ENCODE measurements at places on chromosomes 2 and 18. TPM values are rescaled to one million over a fixed set of nuclear protein-coding genes. Genes with fewer than 3 reads are reported as not detected.
A peak's percentile ranks its signal among the peaks of the same experiment; 100 is the strongest.

Gene AKAIN1
- not detected for total RNA-seq

- no peaks in the 10 kb centered on the region for H3K36me3 ChIP-seq
- H3K4me3 ChIP-seq: peak within 1 kb of the TSS; percentile 86
- no peaks in the 10 kb centered on the region for H3K27me3 ChIP-seq
- H3K4me1 ChIP-seq: peaks cover 17% of the 10 kb centered on the region
- H3K27ac ChIP-seq: peak within 1 kb of the TSS; percentile 89
- DNase-seq: peak; percentile 97
Measured at GRCh38 chr2:208265801-208266552, at the start of gene PIKFYVE. Gene PIKFYVE (plus strand): TSS chr2:208266255. CDS start chr2:208271520, 5,265 bp downstream.

Gene TET3
- 28.7 TPM for total RNA-seq

DNA sequence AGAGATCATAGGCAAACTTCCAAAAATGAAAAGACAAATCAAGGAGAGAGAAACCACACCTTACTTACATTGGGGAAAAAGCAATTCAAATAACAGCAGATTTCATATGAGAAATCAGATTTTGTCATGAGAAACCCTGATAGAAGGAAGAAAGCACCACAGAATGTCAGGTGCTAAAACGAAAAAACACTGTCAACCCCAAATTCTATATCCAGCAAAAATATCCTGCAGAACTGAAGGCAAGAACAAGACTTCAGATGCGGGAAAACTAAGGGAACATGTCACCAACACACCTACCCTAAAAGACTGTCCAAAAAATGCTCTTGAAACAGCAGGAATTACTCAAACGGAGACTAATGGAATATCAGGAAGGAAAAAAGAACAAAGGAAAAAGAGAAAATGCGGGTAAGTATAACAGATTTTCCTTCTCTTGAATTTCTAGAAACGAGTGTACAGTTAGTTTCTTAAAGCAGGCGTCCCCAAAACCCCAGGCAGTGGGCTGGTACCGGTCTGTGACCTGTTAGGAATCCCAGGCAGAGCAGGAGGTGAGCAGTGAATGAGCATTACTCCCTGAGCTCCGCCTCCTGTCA is 7.3 kb upstream of the ID2 start:
- no peaks in the 10 kb centered on the region for H3K27me3 ChIP-seq
- H3K27ac ChIP-seq: no peak overlapping the region
- no peaks in the 10 kb centered on the region for H3K36me3 ChIP-seq
- no peak overlapping the region for H3K4me3 ChIP-seq
- H3K4me1 ChIP-seq: peaks cover 14% of the 10 kb centered on the region

DNA sequence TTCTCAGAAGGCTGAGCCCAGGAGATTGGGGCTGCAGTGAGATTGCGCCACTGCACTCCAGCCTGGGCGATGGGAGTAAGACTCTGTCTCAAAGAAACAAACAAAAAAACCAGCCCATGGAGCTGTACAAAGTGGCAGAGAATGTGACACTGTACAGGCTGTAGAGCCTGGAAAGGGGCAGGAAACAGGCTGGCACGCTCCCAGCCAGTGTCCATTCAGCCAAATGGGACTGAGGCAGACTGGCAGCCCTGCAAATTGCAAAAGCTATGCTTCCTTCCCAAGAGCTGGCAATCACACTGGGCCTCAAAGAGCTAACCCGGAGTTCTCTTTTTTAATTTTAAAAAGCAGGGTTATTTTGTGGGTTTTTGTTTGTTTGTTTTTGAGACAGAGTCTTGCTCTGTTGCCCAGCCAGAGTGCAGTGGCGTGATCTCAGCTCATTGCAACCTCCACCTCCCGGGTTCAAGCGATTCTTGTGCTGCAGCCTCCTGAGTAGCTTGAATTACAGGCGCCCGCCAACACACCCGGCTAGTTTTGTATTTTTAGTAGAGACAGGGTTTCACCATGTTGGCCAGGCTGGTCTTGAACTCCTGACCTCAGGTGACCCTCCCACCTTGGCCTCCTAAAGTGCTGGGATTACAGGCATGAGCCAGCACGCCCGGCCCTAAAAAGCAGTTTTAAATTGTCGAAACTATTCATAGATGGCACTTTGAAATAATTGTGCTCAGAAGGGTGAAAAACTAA is 42.8 kb downstream of the SCRN3 start:
- H3K36me3 ChIP-seq: no peaks in the 10 kb centered on the region
- no peaks in the 10 kb centered on the region for H3K27me3 ChIP-seq
- no peak overlapping the region for H3K4me3 ChIP-seq
- DNase-seq: no peak
- no peak overlapping the region for H3K27ac ChIP-seq

Gene SCN3A
- total RNA-seq: 0.04 TPM

Gene TRABD2A
- 0.46 TPM for total RNA-seq

DNA sequence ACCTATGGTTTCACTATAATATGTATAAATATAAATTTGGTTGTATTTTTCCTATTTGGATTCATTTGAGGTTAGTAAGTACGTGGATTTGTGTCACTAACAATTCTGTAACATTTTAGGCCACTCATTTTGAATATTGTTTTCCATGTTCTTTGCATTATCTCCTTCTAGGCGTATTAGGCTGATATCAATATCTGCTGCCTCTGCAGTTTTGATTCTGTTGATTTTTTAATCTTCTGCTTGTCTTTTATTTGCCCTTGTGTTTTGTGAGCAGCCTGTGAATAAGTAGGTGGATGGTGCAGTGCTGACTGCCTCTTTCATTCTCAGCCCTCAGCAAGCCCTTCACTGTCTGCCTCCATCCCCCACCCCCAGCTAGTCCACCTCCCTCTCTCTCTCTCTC is 165.7 kb upstream of the BCL2L11 start:
- H3K27ac ChIP-seq: no peak overlapping the region
- H3K4me1 ChIP-seq: no peaks in the 10 kb centered on the region
- H3K4me3 ChIP-seq: no peak overlapping the region
- no peaks in the 10 kb centered on the region for H3K36me3 ChIP-seq
- H3K27me3 ChIP-seq: peaks cover 21% of the 10 kb centered on the region

- no peaks in the 10 kb centered on the region for H3K36me3 ChIP-seq
- no peak for DNase-seq
- H3K4me1 ChIP-seq: no peaks in the 10 kb centered on the region
- no peak overlapping the region for H3K27ac ChIP-seq
Measured at GRCh38 chr2:156396126-156396525, 40.1 kb upstream of the GPD2 start.

Gene GLB1L
- total RNA-seq: 6.9 TPM

Gene UGT1A4
- 0.11 TPM for total RNA-seq

DNA sequence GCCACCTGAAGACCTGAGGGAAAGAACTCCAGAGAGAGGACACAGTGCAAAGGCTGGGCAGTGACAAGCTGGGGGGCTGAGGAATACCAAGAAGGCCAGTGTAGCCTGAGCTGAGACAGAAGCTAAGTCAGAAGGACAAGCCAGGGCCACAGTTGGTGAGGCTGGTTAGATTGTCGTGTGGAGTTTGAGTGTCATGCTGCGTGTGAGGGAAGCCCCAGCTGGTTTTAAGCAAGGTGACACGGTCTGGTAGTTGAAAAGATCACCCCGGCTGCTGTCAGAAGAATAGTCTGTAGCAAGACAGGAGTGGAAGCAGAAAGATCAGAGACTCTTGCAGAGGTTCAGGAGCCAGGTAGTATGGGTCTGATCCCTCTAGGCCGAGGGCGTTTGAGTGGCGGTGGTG is 50.6 kb upstream of the RMDN2 start:
- no peak overlapping the region for H3K27ac ChIP-seq
- DNase-seq: no peak
- H3K36me3 ChIP-seq: no peaks in the 10 kb centered on the region
- peaks cover 3% of the 10 kb centered on the region for H3K4me1 ChIP-seq
- no peak overlapping the region for H3K4me3 ChIP-seq
- H3K27me3 ChIP-seq: no peaks in the 10 kb centered on the region

Gene KIAA2012
- 0.13 TPM for total RNA-seq

DNA sequence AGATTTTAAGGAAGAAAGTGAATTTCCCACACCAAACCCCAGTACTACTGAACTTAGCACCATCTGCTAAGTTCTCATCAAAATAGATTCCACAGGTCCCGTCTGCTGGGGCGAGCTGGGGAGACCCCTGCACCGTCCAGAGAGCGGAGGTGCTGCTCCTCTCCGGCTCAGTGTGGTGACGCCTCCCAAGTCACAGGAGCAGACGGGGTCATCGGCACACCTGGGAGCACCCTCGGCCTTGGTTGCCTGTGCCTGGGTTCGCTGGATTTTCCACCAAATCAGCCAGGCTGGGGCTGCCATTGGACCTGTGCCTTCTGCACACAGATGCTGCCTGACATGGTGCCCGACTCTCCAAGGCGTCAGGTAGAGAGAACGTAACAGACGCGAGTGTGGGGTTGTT is 141.3 kb downstream of the PXDN start:
- H3K36me3 ChIP-seq: no peaks in the 10 kb centered on the region
- H3K27me3 ChIP-seq: no peaks in the 10 kb centered on the region
- DNase-seq: no peak

DNA sequence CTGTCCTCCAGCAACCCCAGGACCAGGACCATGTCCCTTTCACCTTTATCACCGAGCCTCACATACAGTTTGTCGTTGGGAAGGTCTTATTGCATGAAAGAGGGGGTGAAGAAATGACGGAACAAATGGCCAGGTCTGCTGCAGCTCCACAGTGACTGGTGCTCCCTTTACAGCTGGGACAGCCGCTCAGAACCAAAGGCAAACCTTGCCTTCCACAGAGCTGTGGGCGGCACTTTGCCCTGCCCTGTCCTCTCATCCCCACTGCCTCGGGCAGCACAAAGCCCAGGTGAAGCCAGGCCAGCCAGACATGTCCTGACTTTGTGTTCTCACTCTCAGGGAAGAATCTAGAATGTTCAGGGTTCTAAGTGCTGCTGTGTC is 961 bp downstream of the GPR55 start:
- H3K4me1 ChIP-seq: no peaks in the 10 kb centered on the region
- H3K27ac ChIP-seq: no peak overlapping the region
- H3K36me3 ChIP-seq: no peaks in the 10 kb centered on the region
- no peaks in the 10 kb centered on the region for H3K27me3 ChIP-seq
- no peak overlapping the region for H3K4me3 ChIP-seq
- DNase-seq: no peak

- H3K4me3 ChIP-seq: no peak overlapping the region
- no peaks in the 10 kb centered on the region for H3K36me3 ChIP-seq
- H3K27ac ChIP-seq: no peak overlapping the region
- H3K4me1 ChIP-seq: no peaks in the 10 kb centered on the region
- no peak for DNase-seq
- no peaks in the 10 kb centered on the region for H3K27me3 ChIP-seq
Measured at GRCh38 chr2:81528852-81529480, 1224.4 kb upstream of the LRRTM1 start.

DNA sequence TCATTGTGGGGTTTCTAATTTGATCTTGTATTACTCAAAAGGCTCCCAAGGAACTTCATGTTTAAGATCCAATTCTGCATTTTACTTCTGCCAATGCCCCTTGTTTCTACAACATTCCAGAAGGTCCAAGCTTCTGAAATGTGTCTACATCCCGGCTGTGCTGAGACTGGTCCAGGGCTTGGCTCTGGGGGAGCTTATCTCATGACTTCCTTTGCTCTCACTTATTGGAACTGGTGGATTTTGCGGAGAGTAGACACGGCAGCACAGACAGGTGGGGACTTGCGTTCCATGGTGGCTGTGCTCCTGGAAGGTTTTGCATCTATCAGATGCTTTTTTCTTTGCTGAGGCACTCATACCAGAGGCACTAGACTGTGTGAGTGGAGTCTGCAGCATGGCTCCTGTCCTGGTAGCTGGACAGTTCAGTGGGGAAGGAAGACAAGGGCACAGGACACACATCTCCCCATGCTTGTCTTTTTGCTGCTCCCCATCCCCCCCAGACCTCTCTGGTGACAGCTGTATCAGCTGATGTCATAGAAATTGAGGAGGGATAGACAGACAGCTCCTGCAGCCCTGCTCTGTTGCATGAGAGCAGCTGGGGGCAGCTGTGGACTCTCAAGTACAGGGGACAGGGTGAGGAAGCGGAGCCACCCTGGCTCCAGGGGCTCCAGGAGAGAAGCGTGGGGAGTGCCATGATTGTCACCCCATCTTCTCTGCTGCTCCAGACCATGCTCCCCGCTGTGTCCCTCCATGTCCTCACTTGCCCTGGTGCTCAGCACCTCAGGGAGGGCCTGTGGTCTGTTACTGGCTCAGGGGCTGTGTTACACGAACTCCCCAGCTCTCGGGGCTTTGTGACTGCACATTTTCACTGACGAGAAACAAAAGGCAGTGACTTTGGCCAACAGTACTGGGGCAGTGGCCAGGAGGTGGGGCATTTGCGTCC is 46.0 kb downstream of the ACAA2 start:
- no peak for DNase-seq
- no peaks in the 10 kb centered on the region for H3K4me1 ChIP-seq
- H3K4me3 ChIP-seq: no peak overlapping the region

Gene ADGRF3
- total RNA-seq: 1.1 TPM

GRCh38 chr2:241763551-241764274 is 12.9 kb upstream of the GAL3ST2 start:
- H3K4me1 ChIP-seq: no peaks in the 10 kb centered on the region
- peak overlapping the region; percentile 30 for H3K27ac ChIP-seq
- DNase-seq: no peak
- no peak overlapping the region for H3K4me3 ChIP-seq

DNA sequence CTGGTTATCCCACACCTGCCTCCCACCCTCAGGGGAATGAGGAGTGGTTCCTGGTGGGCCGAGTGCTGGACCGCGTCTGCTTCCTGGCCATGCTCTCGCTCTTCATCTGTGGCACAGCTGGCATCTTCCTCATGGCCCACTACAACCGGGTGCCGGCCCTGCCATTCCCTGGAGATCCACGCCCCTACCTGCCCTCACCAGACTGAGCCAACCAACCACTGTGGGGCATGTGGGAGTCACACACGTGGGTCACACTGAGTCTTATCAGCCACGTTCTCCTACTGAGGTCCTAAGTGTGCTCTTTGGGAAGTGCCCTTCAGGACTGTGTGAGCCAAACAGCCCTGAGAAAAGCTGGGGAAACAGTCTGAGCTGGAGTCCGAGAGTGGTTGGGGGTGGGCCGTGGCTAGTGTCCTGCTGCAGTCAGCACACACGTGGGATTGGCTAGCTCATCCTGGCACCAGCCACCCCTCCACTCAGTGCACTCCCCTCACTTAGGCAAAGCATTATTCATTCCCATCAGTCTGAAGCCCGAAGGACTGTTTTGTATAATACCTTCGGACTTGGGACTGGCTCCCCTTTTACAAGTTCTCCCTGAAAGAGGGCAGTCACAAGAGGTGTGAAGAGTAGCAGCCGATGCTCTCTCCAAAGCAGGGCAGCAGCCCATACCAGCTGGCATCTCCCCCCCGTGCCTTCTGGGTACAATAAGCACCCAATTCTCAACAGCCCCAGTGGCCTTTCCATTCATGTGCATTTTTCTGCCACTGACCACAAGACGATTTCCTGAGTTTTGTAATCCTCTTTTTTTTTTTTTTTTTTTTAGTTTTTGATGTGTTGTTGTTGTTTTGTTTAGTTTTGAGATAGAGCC is 4.6 kb downstream of the TIGD1 start:
- no peaks in the 10 kb centered on the region for H3K4me1 ChIP-seq
- H3K36me3 ChIP-seq: peaks cover 13% of the 10 kb centered on the region
- no peak overlapping the region for H3K27ac ChIP-seq

Data from A673 (cell line).